ENCODE measurements at places on chromosomes 6 and 20. TPM values are rescaled to one million over a fixed set of nuclear protein-coding genes. Genes with fewer than 3 reads are reported as not detected.

- DNase-seq: no peak
- H3K27ac ChIP-seq: no peak overlapping the region
- no peaks in the 10 kb centered on the region for H3K27me3 ChIP-seq
- no peaks in the 10 kb centered on the region for H3K36me3 ChIP-seq
Measured at GRCh38 chr20:18985551-18985950, 172.0 kb downstream of the SCP2D1 start.

Gene CALHM4
- not detected for total RNA-seq

GRCh38 chr20:34473262-34473883 lies 42.8 kb upstream of the DYNLRB1 start:
- peaks cover 7% of the 10 kb centered on the region for H3K4me1 ChIP-seq
- H3K27ac ChIP-seq: no peak overlapping the region
- no peak for DNase-seq
- peaks cover 26% of the 10 kb centered on the region for H3K36me3 ChIP-seq
- H3K27me3 ChIP-seq: no peaks in the 10 kb centered on the region

DNA sequence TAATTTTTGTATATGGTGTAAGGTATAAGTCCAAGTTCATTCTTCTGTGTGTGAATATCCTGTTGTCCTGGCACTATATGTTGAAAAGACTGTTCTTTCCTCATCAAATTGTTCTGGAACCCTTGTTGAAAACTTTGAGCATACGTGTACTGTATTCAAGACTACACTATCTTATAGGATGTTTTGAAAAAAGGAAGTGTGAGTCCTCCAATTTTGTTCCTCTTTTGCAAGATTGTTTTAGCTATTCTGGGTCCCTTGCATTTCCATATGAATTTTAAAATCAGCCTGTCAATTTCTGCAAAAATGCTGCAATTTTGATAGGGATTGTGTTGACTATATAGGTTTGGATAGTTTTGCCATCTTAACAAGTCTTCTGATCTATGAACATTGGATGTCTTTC lies 195.2 kb downstream of the BACH2 start:
- peaks cover 26% of the 10 kb centered on the region for H3K36me3 ChIP-seq
- peaks cover 67% of the 10 kb centered on the region for H3K4me1 ChIP-seq
- peaks cover 2% of the 10 kb centered on the region for H3K27me3 ChIP-seq
- H3K27ac ChIP-seq: no peak overlapping the region
- DNase-seq: no peak

GRCh38 chr6:133546098-133546497 lies 304.9 kb downstream of the EYA4 start:
- peaks cover 5% of the 10 kb centered on the region for H3K27me3 ChIP-seq
- H3K4me1 ChIP-seq: no peaks in the 10 kb centered on the region
- DNase-seq: no peak

Data from activated T-helper 1 cell treated with anti-CD3 and anti-CD28 coated beads, Interleukin-12 subunit alpha, Interleukin-12 subunit beta, Interleukin-2, Interleukin-4 antibody, amounts not matched to agents 30 ng/mL and 10 ng/mL and 1 ng/mL, durations not matched to agents 14 hours and 24 hours and 36 hours (primary cell).